NCI-H1694 treated with DMSO at 0.1 percent for 48 hours (cell line): ENCODE measurements at places on chromosomes 5 and 9.

DNA sequence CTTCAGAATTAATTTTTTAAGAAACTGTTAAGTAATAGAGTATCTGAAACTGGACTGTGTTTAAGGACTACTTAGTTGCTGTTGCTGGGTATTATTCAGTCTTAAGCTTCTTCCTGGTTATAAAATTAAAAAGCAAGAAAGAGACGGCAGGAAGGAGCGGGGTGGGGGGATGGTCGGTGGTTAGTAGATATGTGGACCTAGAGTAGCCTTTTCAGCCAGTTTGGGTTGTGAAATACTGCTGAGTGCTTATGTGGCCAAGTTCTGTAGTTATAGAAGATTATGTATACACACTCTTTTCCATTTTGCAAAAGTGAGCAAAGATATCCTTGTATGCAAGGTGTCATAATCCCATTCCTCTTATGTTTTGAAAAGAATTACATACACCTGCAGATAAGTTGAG lies 28.5 kb downstream of the TRIO start:
- DNase-seq: no peak

DNA sequence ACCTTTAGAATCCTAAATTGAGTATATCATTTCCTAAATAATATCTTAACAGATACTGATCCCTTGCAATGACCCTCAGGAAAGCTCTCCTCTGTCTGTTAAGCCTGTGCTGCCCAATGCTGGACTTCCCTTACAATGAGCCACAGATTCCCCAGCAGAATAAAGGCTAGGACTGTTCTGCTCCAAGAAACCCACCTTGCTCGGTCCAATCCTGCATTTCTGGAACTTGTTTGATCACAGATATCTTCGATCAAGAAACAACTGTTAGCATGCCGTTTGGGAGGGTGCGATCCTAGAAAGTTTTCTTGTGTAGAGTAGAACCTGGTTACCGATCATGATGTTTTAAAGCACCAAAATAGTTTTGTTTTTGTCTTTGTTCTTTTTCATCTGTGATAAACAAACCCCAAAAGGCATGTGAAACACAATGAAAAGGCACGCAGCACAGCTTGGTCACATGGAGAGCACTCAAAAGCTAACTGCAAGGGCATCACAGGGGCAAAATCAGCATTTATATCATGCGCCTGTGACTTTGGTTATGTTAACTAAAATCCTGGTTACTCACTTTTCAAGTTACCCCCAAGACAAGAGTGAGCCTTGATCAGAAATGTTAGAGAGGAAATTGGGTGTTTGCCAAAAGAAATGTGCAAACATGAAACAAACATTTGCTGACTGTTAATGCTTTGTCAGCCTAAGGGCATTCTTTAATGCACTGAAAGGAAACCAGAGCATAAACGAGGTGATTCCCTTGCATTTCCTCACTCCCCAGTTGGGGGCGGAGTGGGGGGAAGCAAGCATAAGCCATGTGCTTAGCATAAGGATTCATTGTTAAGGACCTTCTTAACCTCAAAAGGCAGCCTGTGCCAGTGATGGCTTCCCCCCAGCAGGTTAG lies 61.9 kb upstream of the ADAMTS16 start:
- DNase-seq: no peak

GRCh38 chr9:111870774-111871498 lies 25.7 kb upstream of the UGCG start:
- DNase-seq: no peak

GRCh38 chr5:8366266-8366665 lies 497.3 kb downstream of the MTRR start:
- no peak for DNase-seq

GRCh38 chr9:128434340-128434739 lies 13.7 kb downstream of the CERCAM start:
- DNase-seq: no peak

DNA sequence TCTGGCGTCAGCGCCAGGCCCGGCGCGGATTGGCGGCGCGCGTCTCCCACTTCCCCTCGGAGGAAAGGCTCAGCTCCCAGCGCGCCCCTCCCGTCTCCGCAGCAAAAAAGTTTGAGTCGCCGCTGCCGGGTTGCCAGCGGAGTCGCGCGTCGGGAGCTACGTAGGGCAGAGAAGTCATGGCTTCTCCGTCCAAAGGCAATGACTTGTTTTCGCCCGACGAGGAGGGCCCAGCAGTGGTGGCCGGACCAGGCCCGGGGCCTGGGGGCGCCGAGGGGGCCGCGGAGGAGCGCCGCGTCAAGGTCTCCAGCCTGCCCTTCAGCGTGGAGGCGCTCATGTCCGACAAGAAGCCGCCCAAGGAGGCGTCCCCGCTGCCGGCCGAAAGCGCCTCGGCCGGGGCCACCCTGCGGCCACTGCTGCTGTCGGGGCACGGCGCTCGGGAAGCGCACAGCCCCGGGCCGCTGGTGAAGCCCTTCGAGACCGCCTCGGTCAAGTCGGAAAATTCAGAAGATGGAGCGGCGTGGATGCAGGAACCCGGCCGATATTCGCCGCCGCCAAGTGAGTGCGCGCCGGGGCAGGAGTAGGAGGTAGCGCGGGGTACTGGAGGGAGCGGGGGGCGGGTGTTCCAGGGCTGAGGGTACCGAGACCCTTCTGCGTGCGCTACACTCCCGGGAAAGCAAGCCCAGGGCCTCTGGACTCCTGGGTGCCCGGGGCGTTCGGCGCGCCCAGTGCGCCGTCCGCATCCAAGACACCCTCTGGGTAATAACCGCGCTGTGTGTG lies at the start of gene MSX2:
Gene MSX2, plus strand, starts transcription at position 99 of the 777 bp plus-strand sequence. Its CDS starts 78 bp downstream, at position 177.
- DNase-seq: no peak

GRCh38 chr5:149775785-149776184 lies 45.7 kb downstream of the PPARGC1B start:
- no peak for DNase-seq

GRCh38 chr9:84404095-84404686 lies 63.6 kb upstream of the SLC28A3 start:
- no peak for DNase-seq

DNA sequence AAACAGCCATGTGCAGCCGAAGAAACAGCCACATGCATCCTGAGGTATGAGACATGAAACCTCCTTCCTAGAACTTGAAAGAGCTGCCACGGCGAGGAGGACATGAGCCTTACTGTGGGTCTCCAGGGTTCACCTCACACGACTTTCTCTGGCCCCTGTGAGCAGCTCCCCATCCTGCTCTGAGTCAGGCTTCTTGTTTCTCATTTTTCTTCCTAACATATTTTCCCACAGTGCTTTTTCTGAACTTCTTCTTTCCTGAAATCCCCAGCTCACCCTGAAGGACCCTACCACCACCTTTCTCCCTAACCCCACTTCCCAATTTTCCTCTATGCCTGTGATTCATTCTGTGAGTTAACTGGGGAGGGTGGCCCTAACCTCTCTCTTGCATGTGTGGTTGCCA lies 33.7 kb upstream of the ADRB2 start:
- no peak for DNase-seq

DNA sequence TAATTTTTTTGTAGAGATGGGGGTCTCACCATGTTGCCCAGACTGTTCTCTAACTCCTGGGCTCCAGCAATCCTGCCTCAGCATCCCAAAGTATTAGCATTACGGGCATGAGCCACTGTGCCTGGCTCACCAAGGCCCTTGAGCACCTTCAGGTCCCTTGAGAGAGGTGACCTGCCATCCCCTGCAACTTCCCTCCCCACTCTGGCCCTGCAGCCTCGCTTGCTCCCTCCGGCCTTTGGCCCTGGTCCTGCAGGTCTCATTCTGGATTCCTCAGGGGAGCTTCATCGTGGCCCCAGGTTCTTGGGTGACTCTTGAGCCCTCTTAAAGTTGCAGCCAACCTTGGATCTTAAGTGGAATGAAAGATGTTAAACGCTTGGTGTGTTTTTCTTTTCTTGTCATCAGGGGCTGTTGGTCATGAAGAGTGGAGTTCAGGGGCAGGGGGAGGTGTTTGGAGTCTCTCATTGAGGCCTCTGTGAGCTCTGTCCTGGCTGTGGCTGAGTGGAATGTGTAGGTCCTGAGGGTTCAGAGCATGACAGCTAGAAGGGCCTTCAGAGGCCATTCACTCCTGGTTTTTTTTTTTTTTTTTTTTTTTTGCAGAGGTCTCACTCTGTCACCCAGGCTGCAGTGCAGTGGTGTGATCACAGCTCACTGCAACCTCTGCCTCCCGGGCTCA lies 33.0 kb downstream of the PPARGC1B start:
- DNase-seq: no peak

GRCh38 chr5:13946111-13946510 lies 1.6 kb upstream of the DNAH5 start:
- no peak for DNase-seq

DNA sequence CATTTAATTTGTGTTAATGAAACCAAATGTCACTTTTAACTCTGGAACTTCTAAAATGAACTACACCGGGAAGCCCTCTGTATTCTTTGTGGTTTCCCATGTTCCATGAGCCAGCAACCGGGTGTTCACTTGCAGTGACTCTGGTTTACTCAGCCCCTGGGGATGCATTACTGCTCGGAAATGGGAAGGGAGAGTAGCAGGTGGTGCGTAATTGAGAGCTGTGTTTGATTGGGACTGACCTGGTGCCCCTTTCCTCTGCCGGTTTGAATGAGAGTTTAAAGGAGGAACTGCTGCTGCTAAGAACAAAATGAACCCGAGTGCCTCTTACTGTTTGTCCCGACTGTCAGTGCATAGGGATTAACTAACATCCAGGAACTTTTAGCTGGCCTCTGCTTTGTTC lies 100.1 kb upstream of the DHFR start:
- peak; percentile 58 for DNase-seq

DNA sequence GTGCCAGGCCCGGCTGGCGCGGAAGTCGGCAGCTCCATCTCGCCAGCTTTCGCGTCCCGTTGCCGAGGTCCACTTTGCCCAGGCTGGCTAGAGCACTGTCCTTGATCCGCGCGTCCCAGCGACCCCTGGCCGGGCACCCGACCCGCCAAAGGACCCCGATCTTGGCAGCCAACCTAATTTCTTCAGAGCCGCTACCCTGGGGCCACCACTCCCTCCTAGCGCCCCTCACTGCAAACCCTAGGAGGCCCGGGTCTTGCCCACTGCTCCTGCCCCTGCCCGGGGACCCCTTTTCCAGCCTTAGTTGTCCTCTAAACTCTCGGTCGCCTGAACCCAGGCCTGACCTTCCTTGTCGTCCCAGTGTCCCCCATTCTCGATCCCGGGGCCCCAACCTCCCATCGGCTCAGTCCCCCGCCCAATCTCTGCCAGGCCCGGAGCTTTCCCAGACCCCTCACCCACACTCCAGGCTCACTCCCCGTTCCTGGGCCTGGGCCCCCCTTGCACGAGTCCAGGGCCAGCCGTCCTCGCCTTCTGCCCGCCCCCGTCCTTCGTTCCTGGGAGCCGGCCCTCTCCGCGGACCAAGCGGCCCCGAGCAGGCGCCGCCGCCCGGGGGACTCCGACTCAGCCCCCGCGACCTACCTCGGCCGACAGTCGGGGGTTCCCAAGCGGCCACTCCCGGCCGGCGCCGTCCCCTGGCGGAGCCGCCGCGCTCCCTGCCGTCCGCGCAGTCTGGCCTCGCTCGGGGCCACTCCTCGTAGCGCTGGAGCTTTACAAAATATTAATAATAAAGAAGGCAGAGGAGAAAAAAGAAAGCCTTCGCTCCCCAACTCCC lies 701 bp upstream of the LMX1B start:
- no peak for DNase-seq

DNA sequence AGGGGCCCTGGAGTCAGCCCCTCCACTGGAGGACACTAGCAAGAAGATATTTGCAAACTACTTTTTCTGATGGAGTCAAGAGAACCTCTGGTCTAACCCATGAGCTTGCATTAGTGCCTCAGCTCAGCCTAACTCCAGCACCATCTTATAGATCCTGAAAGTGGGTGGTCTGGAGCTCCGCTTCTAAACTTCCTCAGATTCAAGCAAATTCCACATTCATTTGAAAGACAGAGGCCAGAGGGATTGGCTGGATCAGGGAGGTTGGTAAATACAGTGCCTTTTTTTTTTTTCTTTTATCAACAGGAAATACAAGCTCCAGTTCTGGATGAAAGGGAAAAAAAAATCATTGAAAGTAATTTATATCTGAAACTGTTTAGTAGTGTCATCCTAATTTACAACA lies 99.9 kb downstream of the ENC1 start:
- DNase-seq: no peak

GRCh38 chr5:36770125-36770524 lies 106.4 kb upstream of the NIPBL start:
- no peak for DNase-seq

- no peak for DNase-seq
Measured at GRCh38 chr5:150329881-150330876, 27.3 kb upstream of the TCOF1 start.

- DNase-seq: no peak
Measured at GRCh38 chr5:144167998-144168397, 2.5 kb downstream of the YIPF5 start.

- no peak for DNase-seq
Measured at GRCh38 chr9:132460240-132460639, 50.2 kb downstream of the CFAP77 start.

DNA sequence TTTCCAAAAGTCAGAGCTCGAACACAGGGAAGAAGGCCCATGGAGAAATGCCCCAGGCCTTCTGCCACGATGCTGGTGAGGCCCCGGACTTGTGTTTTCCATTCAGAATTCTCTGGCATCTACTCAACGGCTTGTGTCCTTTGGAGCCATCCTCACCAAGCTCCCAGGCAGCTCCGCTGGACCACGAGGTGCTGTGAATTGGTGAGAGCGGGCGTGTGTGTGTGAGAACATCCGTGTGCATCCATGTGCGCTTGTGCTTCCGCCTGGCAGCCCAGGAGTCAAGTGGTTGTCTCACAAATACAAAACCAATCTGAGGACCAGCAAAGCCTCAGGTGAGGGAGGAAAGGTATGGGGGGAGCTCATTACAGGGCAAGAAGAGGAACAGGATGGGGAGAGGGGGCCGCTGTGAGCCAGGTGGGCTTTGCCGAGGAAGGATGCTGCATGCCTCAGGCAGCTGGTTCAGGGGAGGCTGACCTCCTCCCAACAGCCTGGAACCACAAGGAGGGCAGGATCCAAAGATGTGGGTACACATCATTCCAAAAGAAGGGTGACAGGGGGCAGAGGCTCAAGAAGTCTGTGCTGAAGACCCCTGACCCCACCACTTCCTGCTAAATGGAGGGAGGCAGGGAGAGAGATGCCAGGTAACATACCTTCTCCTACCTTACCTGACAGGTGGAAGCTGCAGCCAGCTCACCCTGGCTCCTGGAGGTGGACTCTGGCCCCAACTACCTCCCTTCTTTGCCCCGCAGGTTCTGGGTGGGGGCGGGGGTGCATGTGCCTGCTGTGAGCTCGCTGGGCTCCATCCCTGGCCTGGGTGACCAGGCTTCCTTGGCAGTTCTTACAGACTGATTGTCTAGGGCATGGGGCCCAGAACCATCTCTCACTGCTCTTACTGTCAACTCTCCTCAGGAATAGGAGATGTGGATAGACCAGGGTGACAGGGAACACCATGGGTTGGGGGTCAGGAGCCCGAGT lies 196.3 kb downstream of the PAX5 start:
- DNase-seq: no peak

- DNase-seq: no peak
Measured at GRCh38 chr9:101836021-101836420, 97.6 kb upstream of the GRIN3A start.

- DNase-seq: no peak
Measured at GRCh38 chr5:8730194-8730593, 815.7 kb downstream of the SEMA5A start.
